ENCODE measurements at places on chromosomes 1 and 21.

DNA sequence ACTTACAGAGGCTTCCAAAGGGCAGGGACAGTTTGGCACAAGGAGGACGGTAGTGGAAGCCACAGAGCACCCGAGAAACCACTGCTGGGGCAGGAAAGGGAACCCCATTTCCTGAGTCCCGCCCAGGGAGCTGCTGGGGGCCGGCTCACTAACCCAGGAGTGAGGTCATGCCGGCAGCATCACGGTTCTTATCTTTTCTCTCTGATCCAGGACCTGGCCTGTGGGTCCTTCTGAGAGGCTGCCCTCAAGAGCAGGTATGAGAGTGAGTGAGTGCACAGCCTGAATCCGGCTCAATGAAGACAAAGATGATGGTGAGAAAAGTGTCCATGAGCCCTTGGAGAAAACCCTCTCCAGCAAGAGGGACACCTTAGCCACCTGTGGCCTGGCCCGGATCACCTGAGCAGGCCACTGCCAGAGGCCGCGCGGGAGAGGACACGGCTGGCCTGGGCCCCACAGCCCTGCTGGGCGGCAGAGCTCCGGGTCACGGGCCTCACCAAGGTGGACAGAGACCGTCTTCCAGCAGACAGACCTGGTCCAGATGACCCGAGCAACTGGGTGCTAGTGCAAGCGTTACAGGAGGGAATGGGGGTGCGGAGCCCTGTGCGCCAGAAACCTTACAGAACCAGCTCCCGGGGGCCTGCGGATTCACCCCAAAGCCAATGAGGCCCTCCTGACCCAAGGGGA lies 94.9 kb downstream of the RIPK4 start:
- DNase-seq: no peak

- DNase-seq: no peak
Observed at GRCh38 chr1:59143133-59143487, 153.8 kb upstream of the FGGY start.

DNA sequence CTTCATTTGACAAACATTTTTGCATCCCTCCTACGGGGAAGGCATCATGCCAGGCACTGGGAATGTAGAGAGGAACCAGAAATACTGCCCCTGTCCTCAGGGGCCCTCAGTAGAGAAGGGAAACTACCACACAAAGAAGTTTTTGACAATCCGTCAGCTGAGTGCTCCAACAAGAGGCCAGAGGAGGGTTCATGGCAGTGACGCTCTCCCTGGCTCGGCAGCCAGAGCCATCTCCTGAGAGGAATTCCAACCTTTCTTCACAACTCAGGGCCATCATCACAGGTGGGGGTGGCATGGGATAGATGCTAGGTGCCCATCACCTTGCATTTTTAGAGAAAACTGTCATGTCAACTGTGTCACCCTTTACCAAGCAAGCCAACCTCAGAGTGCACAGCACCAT lies 154.1 kb downstream of the HIVEP3 start:
- DNase-seq: no peak

- no peak for DNase-seq
Observed at GRCh38 chr1:4032571-4032970, 132.5 kb upstream of the C1orf174 start.

DNA sequence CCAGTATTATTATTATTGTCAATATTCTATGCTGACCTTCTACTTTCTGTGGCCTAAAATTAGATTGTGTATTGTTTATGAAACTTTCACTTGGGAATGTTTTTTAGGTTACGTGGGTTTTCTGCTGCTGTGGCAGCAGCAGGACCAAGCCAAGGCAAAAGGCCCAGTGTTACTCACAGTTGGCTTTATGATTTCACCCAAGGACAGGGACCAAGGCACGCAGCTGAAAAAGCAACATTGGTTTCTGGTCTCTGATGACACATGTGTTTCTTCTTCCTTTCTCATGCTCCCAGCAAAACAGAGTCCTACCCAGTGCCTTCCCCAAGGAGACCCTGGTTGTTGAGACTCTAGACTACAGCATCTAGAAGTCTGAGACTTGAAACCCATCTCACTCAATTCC lies 413.7 kb downstream of the SETD4 start:
- no peak for DNase-seq

DNA sequence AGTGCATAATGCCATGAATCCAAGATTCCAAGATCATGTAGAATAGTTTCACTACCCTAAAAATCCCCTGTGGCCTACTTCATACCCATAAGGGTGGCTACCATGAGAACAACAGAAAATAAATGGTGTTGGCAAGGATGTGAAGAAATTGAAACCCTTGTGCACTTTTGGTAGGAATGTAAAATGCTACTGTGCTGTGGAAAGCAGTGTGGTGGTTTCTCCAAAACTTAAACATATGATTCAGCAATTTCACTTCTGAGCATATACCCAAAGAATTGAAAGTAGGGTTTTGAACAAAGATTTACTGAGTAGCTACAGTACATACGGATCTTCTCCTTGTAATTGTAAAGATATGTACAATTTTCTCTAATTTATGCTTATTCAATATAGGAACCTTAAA lies 16.0 kb downstream of the FNBP1L start:
- no peak for DNase-seq

GRCh38 chr1:150009604-150010392 lies 728 bp downstream of the OTUD7B start:
- DNase-seq: peak; percentile 3

GRCh38 chr1:78627321-78627720 lies 7.1 kb downstream of the IFI44L start:
- DNase-seq: no peak

DNA sequence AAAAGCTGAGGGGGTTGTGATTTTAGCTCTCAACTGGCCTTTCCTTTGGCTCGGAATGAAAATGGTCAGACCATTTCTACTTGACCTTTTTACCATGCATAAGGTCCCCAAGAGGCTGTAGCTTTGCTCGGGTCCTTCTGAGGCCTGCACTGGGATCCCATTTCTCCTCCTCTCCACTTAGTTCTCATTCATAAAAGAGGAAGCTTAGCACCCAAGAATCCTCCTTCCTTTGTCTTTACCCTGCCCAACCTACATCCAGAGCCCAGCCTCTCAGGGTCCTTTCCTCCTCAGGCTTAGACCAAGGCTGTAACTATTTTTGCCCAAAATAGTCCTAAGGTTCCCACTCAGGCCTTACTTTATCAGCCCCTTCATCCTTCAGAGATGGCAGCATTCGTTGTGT lies 6.0 kb upstream of the SLC27A3 start:
- DNase-seq: no peak

GRCh38 chr1:186144505-186144904 lies 230.5 kb downstream of the TPR start:
- DNase-seq: no peak

DNA sequence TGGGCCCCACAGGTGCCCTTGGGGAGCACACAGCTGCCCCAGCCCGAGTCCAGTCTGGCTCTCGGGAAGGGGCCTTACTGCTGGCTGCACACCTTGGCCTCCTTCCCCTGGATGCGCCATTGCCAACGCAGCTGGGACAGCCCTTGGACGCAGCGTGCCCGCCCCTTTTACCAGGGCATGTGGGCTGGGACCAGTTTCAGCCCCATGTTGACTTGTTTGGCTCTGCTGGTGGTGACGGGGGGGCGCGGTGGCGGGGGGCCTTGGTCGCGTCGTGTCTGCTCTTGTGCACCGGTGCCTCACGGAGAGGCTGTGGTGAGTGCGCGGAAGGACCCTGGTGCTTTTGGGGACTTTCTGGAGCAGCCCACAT lies 19.6 kb downstream of the SKI start:
- no peak for DNase-seq

DNA sequence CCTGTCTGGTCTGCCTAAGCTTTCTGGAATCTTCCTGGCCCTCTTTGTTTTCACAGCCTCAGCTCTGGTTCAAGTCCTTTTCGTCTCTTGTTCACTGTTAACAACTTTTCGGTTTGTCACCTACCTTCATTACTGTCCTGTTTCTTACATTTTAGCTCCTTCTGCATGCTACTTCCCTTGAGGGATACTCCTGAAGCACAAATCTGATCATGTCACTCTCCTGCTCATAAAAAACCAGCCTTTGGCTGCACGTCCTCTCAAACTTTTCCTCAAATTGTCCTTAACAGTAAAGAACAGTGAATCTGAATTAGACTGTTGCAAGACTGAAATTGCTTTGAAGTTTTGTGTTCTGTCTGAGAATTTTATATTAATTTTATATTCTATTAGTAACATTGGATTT lies 3.3 kb downstream of the RAVER2 start:
- no peak for DNase-seq

GRCh38 chr1:89884718-89885596 lies 64.1 kb downstream of the LRRC8D start:
- no peak for DNase-seq

GRCh38 chr1:11474826-11475225 lies 4.1 kb upstream of the DISP3 start:
- no peak for DNase-seq

DNA sequence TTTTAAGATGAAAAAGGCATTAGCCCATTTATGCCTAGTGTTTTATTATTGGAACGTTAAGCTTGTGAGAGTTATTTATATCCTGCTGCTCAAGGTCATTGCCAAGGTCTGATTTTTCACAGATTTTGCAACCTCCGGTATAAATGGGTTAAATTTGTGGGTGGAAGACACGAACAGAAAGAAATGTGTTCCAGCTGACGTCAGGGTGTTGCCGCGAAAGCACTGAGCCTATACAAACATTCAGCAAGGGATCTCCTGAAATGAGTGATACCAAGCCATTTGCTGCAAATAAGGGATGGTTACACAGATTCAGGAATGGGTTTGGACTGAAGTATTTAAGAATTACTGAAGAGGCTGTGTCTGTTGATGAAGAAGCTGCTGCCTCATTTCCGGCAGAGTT lies 32.2 kb downstream of the TMED5 start:
- no peak for DNase-seq

DNA sequence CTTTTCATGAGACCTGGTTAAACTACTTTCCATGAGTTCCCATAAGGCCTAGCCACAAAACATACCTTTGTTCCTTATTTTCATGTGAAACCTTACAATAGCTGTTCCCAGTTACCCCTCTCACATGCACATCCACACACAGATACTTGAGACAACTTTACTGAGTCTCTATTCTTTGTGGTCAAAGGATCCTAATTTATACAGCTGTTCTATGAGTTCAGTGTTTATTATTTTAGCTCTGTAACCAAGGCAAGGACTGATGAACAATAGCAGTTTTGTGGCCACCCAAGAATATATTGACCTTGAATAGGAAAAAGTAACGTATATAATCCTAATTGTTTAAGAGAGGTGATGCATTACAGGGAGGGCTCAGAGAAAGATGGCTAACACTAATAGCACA lies 160.5 kb upstream of the CACYBP start:
- no peak for DNase-seq

- DNase-seq: no peak
Observed at GRCh38 chr1:74197255-74197654, 721 bp downstream of the LRRIQ3 start.

DNA sequence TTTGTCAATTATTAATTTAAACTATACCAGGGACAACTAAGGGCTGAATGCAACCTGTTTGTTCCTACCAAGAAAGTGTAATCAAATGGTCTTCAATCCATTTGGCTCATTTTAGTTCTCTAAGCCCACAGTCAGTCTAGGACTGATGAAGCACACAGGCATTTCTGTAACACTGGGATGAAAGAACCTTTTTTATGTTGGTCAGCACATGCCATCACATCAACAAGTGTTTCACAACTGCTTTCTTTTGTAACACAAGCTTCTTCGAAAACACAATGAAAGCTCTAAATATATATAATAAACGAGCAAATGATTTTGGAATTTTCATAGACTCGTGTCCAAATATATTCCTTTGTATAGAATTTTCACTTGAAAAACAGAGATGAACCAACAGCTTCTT lies 28.8 kb downstream of the HEATR1 start:
- DNase-seq: no peak

DNA sequence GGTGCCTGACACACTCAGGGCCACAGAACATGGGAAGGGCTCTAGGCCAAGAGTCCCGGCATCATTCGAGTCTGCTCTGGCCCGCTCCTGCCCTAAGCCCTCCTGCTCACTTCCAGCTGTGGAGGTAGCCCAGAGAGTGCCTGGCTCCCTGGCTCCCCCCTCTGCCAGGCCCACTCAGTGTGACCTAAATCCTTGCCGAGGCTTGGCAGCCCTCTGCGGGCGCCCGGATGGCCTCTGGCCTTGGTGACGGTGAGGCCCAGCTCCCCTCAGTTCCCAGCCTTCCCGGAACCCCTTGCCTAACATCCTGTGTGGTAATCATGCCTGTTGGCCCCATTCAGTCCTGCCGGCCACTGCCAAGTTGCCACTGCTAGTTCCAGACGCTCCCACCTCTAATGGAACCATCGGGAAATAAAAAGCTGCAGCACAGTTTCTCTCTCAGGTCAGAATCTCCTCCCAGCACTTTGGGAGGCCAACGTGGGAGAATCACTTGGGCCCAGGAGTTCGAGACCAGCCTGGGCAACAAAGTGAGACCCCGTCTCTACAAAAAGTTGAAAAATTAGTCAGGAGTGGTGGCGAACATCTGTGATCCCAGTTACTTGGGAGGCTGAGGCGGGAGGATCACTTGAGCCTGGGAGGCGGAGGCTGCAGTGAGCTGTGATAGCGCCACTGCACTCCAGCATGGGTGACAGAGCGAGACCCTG lies 1.2 kb upstream of the H6PD start:
- no peak for DNase-seq

- no peak for DNase-seq
Observed at GRCh38 chr21:30044447-30045064, 104.8 kb upstream of the GRIK1 start.

DNA sequence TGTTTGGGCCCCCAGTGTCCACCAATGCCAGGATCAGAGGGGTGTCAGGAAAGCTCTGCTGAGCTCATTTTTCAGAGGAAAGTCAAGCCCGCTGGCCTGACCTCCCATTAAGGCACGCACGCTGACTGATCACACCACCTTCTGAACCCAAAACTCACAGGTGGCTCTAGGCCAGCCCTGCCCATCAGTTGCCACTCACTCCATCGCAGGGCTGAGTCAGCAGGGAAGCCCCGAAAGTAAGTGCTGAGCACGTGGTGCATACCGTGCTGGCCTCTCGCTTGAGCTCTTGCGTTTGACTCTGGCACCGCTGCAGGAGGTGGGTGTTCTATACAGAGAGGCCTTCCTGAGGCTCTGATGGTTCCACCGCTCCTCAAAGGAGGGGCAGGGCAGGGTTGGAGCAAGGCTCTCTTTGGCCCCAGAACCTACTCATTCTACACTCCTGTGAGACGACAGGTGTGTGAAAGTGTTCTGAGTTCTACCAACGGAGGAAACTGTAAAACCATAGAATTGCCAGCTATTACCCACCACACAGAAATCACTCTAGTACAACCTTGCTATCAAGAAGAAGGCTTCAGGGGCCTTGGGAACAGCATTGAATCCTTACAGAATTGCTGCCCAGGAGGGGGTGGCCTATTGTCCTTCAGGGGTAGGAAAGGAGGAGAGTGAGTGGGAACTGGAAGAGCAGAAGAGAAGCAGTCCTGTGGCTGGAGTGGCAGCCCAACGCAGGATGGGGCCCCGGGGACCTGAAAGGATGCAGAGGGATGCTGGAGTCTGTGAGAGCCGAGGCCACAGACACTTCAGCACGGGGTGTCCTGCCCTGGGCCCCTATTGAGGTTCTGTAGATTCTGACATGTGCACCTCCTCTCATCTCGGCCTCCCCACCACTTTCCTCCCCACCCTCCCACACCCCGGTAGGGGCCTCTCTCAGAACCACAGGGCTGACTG lies 214.7 kb upstream of the EDN2 start:
- DNase-seq: peak; percentile 41
